Cortex of kidney (tissue), 1 donor: ENCODE measurements at places on chromosomes 5 and 9.

DNA sequence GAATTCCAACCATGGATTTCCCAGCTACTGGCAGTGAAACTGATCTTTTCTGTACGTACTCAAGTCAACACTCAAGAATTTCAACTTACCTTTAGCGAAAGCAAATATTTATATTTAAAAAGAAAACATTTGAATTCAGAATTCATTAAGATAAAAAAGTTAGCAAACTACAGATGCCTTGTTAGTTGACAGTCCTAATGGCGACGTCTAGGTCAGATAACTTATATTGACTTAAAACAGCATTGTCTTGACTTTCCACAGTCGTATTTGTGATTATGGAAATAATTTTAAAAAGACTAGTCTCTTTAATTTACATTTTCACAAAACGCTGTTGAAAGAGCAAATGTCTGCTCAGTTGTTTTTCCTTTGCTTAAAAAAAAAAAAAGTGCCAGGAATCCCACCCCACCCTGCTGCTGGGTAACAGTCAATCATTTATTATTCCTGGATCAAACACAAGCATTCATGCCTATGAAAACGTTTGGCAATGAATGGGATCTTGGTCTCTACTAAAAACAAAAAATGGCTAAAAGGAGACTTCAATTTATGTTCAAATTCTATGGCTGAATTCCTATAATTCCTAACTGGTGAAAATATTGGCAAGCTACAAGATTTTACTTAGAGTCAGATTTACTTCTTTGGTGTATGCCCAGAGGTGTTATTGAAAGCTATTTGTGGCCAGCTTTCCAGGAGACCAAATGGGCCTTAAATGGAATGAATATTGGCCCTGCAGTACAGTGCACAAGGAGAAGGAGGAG is 22.0 kb downstream of the OR2S2 start:
- DNase-seq: no peak

DNA sequence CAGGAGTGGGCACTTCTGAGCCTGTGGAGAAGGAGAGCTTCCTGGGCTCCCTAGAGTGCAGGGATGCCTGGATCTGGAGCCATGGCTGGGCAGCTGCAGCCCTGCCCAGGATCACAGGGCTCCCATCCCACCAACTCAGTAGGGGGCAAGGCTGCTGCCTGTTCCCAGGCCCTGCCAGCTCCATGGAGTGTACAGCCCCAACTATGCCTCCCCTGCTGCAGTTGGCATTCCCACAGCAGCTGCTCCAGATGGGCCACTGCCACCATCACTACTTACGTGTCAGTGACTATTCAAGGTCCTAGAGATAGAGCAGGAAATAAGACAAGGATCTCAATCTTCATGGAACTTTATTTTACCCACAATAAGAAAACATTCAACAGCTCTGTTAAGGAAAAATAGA is 107.1 kb upstream of the TNPO1 start:
- DNase-seq: no peak

GRCh38 chr9:10003047-10003446 is 609.8 kb downstream of the PTPRD start:
- no peak for DNase-seq

DNA sequence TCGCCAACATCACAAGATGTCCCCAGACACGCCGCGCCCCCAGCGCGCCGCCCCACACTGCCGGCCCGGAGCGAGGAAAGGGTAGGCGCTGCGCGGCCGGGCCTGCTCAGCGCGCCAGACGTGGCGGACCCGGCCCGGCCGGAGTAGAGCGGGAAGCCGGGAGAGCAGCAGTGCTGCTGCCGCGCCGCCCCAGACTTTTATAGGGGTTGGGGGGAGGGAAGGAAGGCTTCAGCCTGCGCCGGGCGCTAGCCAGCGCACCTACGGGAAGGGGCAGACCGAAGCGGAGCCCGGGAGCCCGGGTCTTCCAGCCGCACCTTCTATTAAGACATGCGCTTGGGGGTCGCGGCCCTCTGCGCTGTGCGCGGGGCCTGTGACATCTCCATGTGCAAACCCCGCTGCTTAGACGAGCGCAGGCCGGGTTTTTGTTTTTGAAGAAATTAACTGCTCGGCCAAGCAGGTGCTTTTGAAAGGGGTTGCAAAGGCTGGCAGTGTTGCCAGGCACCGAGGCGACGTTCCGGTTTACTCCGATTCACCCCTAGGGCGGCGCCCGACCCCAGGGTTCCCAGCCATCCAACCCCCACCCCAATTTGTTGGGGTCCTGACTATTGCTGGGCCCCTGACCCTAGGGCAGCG is 353 bp upstream of the PAX5 start:
- no peak for DNase-seq

DNA sequence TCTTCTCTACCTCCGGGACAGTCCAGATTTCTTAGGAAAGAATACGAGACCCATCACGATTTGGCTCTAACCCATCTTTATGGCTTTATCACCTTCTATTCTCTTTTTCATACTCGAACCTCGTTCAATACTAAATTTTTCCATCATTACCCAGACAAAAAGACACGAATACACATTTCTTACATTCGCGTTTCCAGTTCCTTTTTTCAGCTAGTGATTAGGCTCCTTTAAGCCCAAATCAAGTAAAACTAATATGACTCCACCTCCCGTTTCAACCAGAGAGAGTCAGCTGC is 506 bp downstream of the ZBTB6 start:
- DNase-seq: no peak

- no peak for DNase-seq
These were observed 445.9 kb downstream of the CHSY3 start for GRCh38 chr5:130350131-130350530.

DNA sequence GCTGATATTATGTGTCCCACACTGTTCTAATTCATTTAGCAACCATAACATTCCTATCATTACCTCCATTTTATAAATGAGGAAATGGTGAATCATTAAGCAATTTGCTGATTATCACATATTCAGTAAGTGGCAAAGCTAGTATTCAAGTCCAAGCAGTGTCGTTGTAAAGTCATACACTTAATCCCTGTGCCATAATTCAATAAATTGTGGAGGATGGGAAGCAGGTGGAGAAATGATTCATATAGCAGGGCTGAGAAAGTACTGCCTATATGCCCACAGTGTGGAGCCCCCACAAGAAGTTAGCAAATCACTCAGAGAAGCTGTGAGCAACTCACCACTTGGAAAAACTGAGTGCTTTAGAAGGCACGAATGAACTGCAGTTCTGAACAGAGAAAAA is 691.0 kb downstream of the PTPRD start:
- DNase-seq: no peak

DNA sequence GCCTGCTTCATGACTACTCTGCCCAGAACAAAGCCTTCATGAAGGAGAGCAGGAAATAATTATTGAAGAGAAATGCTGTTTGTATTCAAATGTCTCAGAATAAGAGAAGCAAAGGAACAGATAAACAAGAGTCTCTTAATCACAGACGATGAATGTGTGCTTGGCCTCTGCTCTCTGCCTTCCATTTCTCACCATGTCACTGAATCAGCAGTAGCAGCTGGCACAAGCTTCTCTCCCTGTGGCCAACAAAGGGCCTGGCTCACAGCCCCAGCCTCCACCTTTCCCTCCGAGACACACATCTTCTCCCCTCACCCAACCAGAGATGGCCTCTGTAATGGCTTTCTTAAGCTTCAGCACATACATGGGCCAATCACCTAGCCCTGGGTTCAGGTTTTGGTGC is 128.1 kb upstream of the SLIT3 start:
- no peak for DNase-seq

DNA sequence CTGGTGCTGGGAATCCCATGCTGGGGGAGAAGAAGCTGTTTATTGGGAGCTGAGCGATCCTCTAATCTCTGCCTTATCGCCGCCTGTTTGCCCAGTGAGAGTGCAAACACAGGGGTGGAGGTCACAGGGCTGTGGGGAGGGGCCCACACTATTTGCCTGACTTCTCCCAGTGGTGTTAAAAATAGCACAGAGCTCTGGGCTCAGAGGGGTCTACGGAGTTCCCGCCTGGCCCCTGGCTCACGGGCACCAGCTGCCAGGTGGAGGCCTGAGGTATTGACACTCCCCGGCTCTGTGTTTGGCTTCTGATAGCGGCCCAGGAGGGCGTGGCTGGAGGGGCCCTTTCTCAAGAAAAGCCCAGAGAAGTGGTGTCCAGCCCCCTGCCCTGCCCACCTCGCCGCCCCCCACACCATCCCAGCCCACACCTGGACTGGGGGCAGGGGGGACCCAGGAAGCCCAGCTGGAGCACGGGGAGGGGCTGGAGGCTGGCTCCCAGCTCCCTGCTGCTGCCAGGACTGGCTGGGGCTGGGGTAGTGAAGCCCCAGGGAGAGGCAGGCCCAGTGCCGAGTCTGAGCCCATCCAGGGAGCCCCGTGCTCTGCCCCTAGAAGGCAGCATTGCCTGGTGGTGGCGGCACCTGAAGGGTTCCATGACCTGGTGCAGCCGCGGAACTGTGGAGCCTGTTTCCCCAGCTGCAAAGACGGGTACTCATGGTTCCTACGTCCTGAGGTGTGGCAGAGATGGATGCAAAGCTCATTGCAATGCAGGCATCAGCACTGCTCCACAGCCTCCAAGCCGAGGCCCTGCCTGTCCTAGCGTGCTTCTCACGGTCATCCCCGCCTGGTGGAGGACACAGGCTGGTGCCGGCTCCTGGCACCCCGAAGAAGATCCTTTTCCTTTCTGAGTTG is 35.7 kb upstream of the EGFL7 start:
- no peak for DNase-seq

DNA sequence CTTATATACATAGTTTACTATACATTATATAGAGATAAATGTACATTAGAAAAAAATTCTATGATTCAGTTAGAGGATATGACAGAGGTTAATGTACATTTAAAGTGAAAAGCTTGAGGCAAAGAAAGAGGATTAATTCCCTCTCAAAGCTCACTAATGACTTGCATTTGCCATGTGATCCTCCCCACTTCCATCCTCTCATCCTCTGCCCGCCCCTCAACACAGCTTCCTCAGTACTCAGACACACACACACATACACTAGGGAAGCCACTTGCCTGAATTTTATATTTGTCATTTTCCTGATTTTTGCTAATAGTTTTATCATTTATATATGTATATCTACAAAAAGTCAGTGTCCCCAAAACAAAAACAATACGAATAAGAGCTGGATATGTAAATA is 764.5 kb downstream of the EFNA5 start:
- DNase-seq: no peak

DNA sequence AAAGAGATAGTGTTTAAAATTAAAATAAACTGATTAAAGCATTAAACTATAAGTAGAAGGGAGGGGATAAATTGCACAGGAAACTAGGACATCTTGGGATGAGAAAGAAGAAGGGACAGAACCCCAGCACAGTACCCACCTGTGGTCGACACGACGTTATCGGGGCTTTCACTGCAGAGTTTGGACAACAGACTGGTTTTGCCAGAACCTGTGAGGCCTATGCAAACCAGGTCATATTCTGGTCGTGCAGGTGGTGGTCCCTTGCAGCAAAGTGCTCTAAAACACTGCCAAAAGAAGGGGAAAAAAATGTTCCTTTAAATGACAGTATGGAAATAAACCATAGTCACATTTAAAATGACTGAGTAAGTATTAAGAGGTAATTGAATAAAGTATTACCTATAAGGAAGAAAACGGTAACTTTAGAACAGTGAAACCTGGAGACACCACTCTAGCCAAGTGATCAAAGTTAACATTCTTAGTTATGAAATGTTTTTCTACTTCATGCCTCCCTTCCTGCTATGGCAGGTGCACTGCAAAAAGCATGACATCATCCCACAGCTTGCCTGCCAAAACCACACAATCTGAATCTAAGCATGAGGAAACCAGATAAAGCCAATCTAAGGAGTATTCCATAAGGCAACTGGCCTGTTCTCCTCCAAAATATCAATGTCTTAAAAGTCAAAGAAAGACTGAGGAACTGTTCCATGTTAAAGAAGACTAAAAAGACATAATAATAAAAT is 138.6 kb downstream of the ARL15 start:
- DNase-seq: no peak
